ENCODE measurements at places on chromosomes 16 and 17. TPM values are rescaled to one million over a fixed set of nuclear protein-coding genes. Genes with fewer than 3 reads are reported as not detected.

- no peak for DNase-seq
Measured at GRCh38 chr16:20910781-20911321, 10.3 kb downstream of the LYRM1 start.

G6PC1 gene
- polyA plus RNA-seq: 6.5 TPM

GRCh38 chr17:266701-267667, 85.5 kb upstream of the DOC2B start:
- DNase-seq: no peak

- DNase-seq: no peak
Measured at GRCh38 chr17:39080421-39081078, 70.9 kb downstream of the PLXDC1 start.

- DNase-seq: no peak
Measured at GRCh38 chr17:41766135-41766534, 20.4 kb downstream of the JUP start.

GRCh38 chr17:681316-681715, 33.3 kb downstream of the VPS53 start:
- DNase-seq: no peak

DNA sequence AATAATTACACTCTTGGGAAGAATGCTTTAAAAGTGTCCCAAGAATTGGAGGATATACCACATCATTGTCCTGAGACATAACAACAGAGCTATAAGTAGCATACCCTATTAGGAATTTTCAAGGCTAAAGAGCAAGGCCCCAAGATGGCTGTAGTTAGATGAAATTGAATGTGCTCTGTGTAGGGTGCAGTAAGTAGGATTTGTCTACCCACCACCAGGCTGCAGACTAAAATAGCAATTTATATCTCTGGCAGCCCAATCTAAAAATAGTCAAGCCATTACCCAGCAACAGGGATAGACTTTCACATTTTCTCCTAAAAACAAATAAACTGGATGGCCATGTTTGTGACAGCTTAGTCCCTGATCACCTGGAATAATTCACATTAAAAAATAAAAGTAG, 5.6 kb downstream of the MMD start:
- no peak for DNase-seq

GRCh38 chr16:83781-84615, 6.0 kb downstream of the MPG start:
- DNase-seq: no peak

MYH3 gene
- 2.9 TPM for polyA plus RNA-seq

GRCh38 chr16:66206363-66206762, 160.1 kb upstream of the CDH5 start:
- DNase-seq: no peak

NLRC3 gene
- 1.6 TPM for polyA plus RNA-seq

DNA sequence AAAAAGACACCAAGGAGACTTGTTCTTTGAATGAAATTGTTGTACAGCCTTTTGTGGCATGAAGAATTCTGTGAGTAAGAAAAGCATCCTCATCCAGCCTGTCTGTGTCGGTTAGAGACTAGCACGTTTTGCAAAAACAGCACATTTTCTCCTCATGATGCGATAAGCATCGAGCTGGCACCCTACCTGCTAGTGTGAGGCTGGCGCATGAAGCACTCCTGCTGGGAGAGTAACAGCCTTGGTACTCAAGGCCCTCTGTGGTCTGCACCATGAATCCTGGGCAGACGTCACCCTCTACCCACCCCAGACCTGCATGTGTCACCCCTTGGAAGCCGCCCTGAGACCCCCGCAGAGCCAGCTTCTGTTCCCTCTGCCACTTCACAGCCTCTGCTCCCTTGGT, 92.6 kb upstream of the TMEM132E start:
- DNase-seq: no peak

MARVELD3 gene
- polyA plus RNA-seq: 15.9 TPM

KRTAP2-2 gene
- not detected for polyA plus RNA-seq

- DNase-seq: no peak
Measured at GRCh38 chr16:12391956-12392355, 411.7 kb downstream of the CPPED1 start.

DNA sequence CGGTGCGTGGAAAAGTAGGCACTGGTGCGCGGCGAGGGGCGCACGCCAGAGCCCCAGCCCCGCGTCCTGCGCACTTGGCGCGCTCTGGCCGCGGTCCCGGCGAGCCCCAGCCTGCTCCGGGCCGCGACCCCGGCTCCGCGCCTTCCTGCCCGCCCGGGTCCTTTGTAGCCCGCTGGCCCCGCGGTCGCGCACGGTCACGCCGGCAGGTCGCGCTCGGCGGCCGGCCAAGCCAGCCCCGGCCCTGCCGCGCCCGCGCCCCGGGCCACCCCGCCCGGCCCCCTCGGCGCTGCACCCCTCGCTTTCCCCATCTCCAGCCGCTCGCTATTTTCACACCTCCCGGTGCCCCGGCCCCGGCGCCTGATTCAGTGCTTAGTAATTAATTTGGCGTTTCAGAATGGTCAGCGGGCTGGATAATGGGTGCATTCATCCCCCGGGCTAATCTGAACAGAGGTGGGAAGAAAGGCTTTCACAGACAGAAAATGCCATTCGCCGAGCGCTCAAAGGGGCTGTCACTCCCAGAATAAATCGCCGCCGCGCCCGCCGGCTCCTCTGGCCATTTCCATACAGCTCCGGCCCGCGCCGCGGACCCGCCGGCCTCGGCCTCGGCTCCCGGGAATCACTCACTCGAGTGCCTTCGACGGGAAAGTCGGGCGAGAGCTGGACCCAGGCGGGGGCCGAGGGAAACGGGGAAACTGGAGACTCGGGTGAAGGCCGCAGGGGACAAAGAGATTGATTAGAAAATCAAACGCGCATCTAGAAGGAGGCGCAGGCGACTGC, 17.8 kb upstream of the NTN1 start:
- no peak for DNase-seq

SMIM36 gene
- not detected for polyA plus RNA-seq

GRCh38 chr16:67528222-67528869, at the start of gene RIPOR1:
TSS of gene RIPOR1 (plus strand) at chr16:67528829. CDS start at chr16:67538447, 9,618 bp downstream.
- no peak for DNase-seq

GRCh38 chr17:8639709-8640108, 9.2 kb upstream of the MYH10 start:
- DNase-seq: no peak

GRCh38 chr17:21039839-21040575, 2.8 kb downstream of the USP22 start:
- DNase-seq: no peak

GRCh38 chr16:13359835-13360234, 458.4 kb downstream of the SHISA9 start:
- no peak for DNase-seq

DNA sequence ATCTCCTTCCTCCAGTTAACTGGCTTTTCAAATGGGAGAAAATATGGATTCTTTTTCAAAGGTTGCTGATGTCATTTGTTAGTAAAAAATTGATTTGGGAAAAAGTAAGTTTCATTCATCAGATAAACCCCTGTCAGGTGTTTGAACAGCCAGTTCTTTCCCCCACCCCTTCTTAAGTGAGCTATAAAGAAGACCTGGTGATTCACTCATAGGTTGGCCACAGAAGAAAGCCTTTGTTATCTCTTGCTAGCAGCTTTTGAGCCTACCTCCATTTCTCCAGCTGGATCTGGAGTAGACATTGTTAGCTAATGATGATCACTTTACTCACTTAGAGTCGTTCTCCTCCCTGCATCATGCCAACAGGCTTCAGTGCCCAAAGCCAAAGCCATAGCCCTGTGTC, 63.0 kb downstream of the NLK start:
- DNase-seq: no peak

GRCh38 chr17:76104896-76105231, 1.3 kb upstream of the EXOC7 start:
- no peak for DNase-seq

- DNase-seq: no peak
Measured at GRCh38 chr16:7325834-7326233, 6.8 kb upstream of the RBFOX1 start.

FOXN1 gene
- polyA plus RNA-seq: 0.31 TPM

GRCh38 chr17:35668802-35669201, 62.6 kb upstream of the RASL10B start:
- no peak for DNase-seq

DNA sequence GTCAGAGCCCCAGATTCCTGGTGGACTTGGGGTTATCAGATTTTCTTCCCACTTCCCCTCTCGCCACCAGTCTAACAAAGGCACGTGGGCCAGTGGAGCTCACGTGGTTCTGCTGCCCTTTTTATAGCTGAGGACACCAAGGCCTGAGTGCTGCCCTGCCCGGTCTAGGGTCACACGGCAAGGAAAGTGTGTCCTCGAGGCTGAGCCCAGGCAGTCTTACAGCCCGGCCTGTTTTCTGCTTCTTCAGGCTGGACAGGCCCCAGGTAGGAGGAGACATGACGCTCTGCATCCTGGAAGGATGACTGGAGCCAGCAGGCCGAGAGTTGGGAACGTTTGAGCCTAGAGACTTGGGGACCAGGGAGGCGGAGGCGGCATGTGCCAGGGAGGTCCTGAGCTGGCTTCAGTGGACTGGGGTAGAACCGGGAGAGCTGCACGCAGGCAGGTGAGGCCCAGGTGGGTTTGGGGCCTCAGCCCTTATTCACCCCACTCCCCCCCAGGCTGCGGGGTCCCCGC, 3.5 kb downstream of the CTRB1 start:
- no peak for DNase-seq

All from right renal cortex interstitium (tissue), 3 donors.